ENCODE measurements at places on chromosomes 4 and X.

- DNase-seq = no peak
These were observed 178.7 kb upstream of the FAT1 start for GRCh38 chr4:186902361-186902760.

- no peak for DNase-seq
These were observed 16.9 kb upstream of the MED28 start for GRCh38 chr4:17597517-17597916.

DNA sequence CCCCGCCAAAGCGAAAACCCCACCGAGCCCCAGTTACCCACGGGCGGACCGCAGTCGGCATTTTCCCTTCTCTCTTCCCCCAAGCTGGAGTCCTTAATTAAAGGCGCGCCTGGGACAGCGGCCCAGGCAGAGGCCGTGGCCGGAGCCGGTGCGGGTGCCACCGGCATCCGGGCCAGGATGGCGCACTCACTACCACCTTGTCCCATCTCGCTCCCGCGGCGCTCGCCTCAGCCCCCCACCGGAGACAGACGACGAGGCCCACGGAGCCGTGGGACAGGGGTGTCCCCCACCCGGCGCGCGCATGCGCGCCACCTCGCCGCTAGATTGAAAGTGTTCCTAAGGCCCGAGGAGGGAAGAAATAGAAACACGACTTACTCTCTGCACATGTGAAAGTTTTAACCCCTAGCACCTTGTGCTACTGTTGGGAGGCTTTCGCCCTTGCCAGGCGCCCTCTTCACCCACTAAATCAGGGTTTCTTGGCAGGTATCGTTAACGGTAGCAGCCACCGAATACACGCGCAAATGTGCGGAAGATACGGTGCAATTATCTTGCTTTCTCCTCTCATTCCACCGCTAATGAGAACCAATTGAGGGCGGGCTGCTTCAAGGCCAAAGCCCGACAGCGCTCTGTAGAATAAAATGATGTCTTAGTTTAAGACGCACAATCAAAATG is 64.3 kb upstream of the CCDC160 start:
- peak; percentile 33 for DNase-seq

DNA sequence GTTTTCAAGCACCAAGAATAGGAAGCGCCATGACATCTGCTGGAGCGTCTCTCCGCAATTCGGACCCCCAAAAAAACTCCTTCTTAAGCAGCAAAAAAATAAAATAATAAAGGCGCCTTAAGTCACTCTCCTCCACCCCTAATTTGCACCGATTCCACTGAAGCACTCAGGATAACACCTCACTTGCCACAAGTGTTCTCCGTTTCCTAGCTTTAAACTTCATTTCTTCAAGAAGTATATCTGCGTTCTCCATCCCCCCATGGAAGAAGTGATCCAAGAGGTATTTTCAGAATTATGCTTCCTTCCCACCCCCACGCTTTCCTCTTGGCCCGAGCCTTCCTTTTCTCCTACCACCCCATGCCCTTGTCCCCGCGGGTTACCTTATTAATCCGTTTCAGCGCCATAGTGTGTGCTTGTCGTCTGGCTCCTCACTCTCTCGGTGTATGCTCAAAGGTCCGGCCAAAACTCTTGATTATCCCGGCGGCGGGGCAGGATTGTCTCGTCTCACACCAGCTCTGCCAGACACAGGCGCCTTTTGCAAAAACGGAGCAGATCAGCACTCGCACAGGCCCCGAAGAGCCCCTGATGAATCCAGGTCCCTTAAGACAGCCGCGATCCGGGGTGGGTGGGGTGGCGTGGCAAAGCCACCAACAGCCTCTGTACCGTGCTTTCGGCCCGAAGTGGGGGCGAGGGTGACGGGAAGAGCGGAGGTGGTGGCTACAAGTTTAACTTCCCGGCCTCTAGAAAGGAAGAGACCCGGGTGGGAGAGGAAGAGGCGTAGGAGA is 1.1 kb downstream of the UBE2D3 start:
- DNase-seq = no peak

DNA sequence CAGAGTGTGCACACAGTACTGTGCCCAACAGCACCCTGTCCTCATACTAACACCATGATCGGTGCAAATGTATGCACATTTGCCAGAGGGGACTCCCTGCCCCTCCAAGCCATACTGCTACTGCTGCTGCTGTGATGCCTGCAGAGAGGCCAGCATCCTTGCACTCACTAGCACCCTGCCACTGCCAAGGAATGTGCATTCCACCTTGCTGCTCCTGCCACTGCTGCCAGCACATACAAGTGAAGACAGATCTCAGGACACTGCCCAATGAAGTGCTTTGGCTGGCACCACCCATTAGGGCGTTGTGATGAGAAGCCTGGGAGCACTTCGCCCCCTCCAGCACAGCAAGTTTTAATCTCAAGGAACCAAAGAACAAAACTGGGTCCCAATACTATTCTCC is 146.3 kb upstream of the DMD start:
- DNase-seq = no peak

DNA sequence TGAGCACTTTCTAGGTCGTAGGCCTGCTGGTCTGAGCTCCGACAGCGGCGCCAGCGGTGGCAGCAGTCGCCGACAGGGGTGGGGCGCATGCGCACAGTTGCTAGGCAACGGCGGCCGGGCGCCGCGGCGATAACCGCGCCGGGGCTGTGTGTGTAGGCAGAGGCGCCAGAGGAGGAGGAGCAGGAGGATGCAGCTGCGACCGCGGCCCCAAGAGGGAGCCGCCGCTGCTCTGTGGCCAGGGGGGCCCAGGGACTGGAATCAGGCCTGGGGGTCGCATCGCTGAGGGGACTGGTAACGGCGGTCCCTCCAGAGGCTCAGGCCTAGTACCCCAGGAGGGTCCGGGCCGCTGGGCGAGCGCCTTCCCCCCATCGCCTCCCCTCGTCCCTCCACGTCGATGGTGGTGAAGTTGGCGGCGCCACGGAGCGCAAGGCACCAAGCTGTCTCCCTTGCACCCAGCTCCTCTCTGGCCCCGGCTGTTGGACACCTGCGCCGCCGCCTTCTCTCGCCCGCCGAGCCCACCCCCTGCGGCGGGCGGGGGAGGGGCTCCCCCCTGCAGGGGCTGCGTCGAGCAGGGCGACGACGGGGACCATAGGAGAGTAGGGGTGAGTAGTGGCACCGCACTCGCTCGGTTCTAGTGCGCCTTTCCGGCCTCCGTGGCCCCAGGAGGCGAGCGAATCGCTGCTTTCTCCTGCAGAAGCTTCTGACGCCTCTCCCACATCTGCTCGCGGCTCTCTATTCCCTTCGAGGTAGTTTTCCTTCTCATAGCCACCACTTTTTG is 58.6 kb upstream of the ZC4H2 start:
- peak; percentile 78 for DNase-seq

GRCh38 chr4:1368421-1369090 is 21.5 kb downstream of the UVSSA start:
- DNase-seq = no peak

DNA sequence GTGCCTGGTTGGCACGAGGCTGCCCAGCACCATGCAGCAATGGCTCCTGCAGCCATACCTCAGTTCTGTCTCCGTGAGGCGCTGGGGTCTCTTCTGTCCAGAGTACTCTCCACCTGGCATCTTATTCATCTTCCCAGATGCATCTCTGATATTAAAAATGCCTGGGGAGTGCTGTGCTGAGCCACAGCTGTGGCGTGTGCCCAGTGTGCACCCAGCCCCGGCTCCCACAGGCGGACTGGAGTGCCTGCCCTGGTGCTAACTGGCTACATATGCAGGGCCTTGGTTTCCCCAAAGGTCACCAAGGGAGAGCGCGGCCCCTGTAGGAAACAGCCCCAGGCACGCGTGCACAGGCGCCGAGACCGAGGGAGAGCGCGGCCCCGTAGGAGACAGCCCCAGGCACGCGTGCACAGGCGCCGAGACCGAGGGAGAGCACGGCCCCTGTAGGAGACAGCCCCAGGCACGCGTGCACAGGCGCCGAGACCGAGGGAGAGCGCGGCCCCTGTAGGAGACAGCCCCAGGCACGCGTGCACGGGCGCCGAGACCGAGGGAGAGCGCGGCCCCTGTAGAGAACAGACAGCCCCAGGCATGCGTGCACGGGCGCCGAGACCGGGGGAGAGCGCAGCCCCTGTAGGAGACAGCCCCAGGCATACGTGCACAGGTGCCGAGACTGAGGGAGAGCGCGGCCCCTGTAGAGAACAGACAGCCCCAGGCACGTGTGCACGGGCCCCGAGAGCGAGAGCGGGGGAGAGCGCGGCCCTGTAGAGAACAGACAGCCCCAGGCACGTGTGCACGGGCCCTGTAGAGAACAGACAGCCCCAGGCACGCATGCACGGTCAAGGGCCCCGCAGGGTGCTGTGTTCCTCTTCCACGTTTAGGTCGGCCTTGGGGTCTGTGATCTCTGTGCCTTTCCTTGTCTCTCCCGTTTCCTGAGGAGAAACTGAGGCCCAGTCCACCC is 14.5 kb downstream of the TMEM175 start:
- no peak for DNase-seq
